ENCODE measurements at places on chromosomes 16 and 17.

DNA sequence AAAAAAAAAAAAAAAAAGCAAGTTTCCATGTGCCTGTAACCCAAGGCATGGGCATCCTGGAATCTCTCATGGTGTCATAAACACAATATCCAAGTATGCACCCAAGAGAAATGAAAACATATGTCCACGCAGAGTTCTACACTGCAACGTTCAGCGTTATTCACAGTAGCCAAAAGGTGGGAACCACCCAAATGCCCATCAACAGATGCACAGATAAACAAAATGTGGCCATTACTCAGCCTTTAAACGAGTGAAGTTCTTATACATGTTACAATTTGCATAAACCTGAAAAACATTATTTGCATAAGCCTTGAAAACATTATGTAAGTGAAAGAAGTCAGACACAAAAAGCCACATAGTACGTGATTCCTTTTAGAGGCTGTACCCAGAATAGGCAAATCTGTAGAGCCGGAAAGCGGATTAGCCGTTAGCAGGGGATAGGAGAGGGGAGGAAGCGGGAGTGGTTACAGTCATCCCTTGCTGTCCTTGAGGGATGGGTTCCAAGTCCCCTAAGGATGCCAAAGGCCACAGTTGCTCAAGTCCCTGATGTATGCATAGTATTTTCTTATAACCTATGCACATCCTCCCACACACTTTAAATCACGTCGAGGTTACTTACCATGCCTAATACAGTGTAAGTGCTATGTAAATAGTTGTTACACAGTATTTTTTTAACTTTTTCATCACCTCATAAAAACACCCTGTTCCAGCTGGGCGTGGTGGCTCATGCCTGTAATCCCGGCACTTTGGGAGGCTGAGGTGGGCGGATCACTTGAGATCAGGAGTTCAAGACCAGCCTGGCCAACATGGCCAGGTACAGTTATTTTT lies 47.3 kb upstream of the DNAH17 start:
- no peak for DNase-seq

DNA sequence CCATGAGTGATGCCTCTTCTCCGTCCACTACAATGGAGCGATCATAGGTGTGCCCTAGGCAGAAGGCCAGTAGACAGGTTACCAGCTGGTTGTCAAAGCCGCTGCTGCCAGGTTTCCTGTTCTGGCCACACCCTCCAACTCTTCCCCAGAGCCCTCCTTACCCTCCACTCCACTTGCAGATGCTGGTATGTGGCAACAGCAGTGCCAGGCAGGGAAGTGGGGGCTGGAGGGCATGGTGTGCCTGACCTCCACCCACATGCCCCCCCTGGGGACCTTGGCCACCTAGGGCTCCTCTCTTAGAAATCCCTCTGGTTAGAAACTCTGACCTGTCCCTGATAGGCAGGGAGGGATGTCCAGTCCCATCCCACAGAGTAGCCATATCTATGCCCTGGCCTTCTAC lies 1.5 kb downstream of the RRAD start:
- DNase-seq = no peak

GRCh38 chr17:34059423-34060220 lies 195.5 kb upstream of the CCL2 start:
- no peak for DNase-seq

DNA sequence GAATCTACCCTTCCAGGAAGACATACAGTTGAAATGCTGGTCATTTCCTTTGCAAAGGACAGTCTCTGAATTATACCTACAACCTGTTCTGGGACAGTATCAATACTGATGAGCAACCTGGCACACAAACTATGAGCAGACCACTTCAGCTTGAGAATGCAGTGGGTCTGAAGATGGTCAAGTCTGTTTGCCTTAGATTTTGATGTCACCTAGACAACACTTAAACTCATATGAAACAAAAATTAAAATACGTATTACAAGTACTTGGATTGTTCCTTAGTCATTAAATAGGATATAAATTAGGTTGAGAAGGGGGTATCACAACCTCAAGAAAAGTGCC lies 3.5 kb downstream of the SRSF2 start:
- no peak for DNase-seq

- peak; percentile 48 for DNase-seq
Measured at GRCh38 chr17:53628011-53628410, 194.7 kb upstream of the KIF2B start.

DNA sequence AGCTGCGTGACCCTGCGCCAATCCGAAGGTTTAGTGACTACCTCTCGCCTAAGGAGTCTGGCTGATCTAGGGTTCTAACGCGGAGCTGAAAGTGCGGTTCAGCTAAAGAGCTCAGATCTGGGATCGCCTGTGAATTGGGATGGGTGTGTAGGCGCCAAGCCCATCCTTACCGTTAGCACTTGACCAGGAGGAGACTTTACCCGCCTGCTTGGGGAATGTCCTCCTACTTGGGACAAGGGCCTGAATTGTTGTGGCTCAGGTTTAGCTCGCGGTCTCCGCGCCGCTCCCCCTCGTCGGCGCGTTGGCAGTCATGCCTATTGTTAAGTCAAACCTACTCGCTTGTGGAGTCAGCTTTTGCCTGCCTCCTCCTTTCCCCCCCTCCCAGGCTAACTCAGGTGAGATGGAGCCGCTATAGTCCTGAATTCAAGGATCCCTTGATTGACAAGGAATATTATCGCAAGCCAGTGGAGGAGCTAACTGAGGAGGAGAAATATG lies 480 bp downstream of the MRPS7 start:
- DNase-seq = no peak

DNA sequence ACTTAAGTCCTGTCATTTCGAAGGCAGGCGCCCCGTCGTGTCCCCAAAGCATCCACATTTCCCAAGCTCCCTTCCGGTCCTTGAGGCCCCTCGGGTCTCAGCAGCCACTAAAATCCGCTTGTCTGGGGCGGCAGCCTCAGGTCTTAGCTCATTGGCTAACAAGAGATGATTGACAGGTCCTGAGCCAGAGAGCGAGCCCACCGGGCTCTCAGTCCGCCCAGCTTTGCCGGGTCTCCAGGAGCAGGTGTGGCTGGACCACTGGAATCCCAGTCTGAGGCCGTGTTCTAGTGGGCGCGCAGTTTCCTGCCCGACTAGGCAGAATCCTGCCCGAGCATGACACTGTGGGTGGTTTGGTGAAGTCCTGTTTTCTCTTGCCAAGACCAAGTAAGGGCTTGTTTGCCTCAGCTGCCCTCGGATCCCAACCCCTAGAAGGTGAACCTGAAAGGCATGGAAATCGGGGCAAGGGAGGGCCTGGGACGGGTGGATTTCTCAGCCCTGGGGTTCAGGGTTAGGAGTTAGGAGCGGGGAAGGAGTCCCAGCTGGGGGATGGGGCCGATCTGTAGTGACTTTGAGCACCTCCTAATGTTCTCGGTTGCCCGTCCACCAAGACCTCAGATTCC lies 42.8 kb downstream of the MRC2 start:
- no peak for DNase-seq

GRCh38 chr17:19485800-19486340 lies 47.8 kb upstream of the SLC47A1 start:
- DNase-seq = no peak

DNA sequence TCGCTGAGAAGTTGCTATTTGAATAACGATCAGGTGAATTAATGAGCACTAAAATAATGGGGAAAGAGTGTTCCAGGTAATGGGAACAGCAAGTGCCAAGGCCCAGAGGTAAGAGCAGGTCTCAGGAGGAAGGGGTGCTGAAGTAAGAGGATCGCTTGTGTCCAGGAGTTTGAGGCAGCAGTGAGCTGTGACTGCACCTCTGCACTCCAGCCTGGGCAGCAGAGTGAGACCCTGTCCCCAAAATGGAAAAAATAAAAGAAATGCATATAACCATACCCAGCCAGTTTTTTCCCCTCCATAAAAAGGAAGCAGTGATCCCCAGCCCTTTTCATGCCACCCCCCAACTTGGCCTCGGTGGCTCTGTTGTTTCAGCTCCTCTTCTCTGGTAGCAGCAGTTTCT lies 16.8 kb upstream of the HAS3 start:
- no peak for DNase-seq

GRCh38 chr16:81403601-81404391 lies 40.8 kb upstream of the CMIP start:
- peak; percentile 93 for DNase-seq

DNA sequence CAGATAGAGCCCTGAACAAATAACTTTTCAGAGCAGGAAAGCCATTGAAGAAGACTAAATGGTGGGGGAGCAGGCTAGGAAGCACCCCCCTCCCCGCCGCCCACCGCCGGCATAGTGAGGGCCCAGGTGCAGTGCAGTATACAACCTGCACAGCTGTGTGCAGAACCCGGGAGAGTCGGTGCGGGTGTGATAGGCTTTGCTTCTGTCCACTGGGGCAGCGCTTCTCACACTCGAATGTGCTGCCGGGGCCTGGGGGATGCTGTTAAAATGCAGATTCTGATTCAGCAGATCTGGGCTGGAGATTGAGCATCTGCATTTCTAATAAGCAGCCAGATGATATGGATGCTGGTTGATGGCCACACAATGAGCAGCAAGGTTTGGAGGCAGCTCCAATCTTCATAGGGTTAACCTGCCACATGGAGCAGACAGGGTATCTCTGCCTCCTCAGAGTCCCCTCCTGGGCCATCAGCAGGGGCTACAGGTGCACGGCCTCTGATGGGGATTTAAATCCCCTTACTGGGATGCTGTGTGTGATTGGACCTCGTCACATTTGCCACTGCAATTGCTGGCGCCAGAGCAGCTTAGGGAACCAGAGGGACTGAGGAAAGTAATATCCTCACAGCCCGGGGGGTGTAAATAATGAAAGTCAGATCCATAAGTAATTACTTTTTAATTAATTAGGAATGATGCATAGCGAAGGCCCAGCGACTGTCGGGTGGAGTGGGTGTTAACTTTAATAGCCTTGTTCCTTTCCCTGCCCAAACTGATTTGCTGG lies 172.0 kb upstream of the RPL38 start:
- DNase-seq = no peak

DNA sequence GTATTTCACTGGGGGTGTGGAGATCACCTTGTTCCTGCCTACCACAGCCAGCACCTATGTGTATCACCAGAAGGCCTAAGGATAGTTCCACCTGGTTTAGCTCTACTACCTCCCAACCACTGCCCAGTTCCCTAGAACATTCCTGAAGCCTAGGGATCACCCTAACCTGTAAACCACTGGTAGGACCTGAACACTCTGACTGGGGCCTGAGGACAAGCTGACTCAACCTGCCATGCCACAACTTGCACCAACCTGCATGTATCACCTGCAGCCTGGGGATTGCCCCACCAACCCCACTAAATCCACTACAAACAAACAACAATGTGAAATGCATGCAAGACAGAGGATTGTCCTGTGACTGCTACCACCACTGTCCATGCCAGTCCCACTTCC lies 128.1 kb downstream of the KIF2B start:
- DNase-seq = no peak

GRCh38 chr17:32684087-32684958 lies 192.6 kb downstream of the MYO1D start:
- DNase-seq = no peak

DNA sequence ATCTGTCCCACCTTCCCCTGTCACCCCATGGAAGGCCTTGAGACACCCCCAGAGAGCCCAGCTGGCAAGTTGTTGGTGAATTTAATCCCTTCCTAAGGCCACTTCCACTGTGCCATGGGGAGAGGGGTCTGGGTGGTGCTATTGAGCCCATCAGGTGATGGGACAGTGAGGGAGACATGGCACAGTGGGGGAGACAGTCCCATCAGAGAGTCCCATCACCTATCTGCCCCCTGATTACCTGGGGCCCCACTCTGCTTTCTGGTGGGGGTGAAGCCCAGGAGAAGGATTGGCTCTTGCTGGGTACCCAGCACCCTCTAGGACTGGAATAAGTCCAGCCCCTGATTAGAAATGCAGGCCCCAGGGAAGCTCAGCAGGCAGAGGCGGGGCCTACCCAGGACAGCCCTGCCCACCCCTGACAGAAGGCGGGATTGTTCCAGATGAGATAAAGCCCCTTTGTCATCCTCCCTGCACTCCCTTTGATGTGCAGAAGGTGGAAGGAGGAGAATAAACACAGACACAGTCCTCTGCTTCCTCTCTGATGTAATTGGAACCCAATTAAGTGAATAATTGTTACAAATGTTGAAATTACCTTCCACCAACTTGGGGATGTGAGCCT lies 18.9 kb downstream of the TMEM132E start:
- DNase-seq = no peak

GRCh38 chr17:10398352-10398751 lies 23.4 kb downstream of the MYH8 start:
- no peak for DNase-seq

- DNase-seq = no peak
Measured at GRCh38 chr16:85936816-85937215, 37.9 kb downstream of the IRF8 start.

- no peak for DNase-seq
Measured at GRCh38 chr16:84059946-84060901, 17.6 kb upstream of the SLC38A8 start.

DNA sequence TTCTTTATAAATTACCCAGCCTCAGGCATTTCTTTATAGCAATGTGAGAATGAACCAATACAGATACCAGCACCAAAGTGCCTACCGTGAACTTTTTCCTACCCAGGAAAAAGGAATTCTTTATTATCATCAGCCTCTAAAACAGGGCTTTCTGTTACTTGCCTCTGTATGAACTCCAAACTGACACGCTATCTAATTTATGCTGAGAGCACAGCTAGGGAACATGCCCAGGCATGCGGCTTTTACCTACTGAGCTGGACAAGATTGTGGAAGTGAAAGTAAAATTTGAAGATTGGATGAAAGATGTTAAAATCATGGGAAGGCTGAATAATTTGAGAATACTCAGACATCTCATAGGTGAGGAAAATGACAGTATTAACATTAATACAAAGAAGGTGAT lies 24.4 kb upstream of the ADCY9 start:
- DNase-seq = peak; percentile 5

DNA sequence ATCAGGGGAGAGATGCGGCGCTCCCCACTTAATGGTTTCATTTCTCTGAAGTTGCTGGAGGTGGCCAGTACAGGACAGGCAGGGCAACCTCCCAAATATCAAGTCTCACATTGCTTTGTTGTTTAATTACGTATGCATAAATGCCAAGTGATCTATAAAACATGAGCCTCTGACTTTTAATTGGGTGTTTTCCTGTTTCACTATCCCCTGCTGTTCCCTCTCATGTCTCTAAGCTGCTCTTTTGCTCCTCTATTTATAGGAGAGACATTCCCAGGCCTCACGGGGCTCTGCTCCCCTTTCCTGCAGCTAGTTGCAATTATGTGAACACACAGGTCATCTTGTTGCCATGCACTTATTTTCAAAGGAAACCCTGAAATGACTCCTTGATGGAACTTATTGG lies 1173.5 kb upstream of the GOT2 start:
- DNase-seq = no peak

- no peak for DNase-seq
Measured at GRCh38 chr17:50588391-50589049, 28.0 kb downstream of the CACNA1G start.

GRCh38 chr16:3736116-3736515 lies 18.8 kb upstream of the TRAP1 start:
- DNase-seq = no peak

GRCh38 chr17:74362810-74363498 lies 1.3 kb upstream of the BTBD17 start:
- no peak for DNase-seq

- DNase-seq = no peak
Measured at GRCh38 chr16:88523309-88524161, 46.7 kb upstream of the ZC3H18 start.
